ENCODE measurements at places on chromosomes 3 and 15. TPM values are rescaled to one million over a fixed set of nuclear protein-coding genes. Genes with fewer than 3 reads are reported as not detected.

GRCh38 chr3:37899101-37899707, 37.5 kb downstream of the CTDSPL start:
- DNase-seq = no peak

Gene GNAT1
- 0.91 TPM for total RNA-seq

Gene ERICH6
- not detected for total RNA-seq

DNA sequence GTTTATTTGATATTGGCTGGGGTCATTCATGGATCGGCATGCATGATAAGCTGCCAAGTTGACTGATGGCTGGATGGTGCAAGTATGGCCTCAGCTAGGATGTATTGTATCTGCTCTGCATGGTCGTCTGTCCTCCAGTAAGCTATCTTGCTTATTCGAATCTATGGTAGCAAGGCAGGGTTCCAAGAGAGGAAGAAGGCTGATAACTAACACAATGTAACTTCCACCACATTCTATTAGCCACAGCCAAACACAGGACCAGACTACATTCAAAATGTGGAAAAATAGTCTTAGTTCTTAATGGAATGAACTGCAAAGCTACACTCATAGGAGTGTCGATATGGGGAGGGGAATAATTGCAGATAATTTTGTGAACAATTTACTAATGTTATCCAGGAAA, 175.2 kb downstream of the ARPP21 start:
- DNase-seq = no peak

DNA sequence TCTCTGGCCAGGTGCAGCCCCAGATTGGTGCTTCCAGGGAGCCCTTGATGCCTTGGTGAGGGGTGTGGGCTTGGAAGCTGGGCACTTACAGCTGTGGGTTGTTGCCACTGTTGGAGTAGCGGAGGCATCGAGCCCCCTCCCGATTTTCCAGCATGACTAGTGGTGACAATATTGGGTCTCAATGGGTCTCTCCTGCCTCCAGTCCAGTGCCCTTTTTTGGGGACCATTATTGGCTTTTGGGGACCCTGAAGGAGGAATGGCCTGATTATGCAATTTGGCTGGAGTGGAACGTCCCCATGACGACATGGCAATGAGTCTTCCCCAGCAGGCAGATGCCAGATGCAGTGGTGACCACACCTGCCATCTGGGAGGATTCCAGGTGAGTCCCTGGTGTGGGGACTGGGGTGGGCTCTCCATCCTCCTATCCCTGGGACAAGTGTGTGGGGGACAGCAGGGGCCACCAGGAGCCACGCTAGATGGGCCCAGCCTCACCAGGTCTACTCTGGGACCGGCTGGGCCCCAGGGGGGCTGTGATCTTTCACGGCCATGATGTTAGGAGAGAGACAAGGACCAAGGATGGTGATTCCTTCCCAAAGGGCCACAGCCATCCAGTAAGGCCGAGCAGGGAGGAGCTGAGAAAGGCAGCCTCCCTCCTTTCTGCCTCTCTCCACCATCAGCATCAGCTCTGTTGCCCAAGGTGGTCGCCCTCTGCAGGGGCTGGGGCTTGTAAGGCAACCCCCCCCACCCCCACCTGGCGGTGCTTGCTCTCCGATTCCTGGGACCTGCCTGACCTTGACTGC, 196.8 kb downstream of the GOLGA6L6 start:
- no peak for DNase-seq

Gene MESP2
- total RNA-seq = not detected

Gene MST1R
- total RNA-seq = 6.5 TPM

DNA sequence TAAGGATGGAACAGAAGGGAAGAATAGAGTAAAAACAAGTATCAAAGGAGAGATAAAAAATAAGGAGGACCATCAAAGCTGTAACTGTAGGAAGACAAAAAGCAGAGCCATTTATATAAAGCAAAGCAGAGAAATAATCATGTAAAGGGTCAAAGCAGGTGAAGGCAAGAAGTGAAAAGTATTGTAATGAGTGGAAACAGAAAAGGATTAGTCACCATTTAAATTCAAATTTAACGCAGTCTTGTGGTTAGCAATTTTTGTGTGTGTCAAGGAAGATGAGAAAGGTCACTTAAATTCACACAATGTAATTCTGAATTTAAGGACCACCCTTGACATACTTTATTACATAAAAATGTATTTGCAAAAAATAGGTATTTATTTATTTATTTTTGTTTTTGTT, 567.8 kb downstream of the ROBO1 start:
- no peak for DNase-seq

DNA sequence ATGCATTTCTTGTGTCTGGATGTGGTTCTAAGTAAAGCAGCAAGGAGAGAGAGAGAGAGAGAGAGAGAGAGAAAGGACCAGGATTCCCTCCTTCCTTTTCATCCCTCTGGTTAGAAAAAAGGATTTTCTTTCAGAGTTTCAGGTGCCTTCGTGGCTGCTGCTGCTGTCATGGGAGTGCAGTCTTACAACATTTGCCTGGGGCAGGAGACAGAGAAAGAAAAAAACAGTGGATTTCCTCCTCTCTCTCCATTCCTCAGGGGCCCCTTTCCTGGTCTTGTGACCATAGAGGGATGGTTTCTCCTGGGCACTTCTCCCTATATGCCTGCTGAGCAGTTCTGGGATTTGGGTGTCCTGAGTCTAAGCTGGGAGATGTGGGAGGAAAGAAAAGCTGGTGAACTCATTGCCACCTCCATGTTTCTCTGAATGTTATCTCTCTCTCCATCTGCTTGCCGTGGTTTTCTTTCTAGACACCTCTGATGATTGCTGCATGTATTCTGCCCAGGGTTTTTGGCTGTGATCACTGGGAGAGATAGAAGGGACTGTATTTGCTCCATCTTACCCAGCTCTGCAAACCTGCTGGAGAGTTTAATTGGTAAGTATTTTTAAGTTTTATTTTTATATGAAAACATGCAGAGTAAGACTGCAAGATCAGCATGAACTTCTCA, 142.4 kb upstream of the RGMA start:
- DNase-seq = no peak

- no peak for DNase-seq
Measured at GRCh38 chr15:99961011-99961441, 227.8 kb upstream of the LYSMD4 start.

DNA sequence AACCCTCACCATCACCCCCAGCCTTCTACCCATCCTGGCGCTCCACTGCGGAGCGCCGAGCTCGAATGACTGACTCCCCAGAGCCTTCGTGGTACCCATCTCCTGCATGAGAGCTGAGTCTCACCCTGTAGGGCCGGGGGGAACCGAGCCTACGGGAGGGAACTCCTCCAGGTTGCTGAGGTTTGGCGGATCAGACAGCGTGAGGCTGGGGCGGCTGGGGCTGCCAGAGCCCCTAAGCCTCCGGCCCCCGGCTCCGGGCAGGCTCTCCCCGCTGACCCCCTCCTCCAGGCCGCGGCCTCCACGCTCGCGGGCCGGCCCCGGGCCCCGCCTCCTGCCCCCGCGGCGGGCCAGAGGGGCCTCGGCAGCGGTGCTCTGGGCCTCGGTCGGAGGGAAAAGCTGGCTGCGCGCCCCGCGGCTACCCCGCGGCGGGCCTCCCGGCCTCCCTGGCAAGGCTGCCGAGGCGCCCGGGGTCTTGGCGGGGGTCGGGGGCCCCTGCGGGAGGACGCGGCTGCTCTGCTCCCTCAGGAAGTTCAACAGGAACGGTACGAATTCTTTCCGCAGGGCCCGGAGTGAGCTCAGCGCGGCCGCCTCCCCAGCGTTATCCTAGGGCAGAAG, 643 bp downstream of the CDAN1 start:
- no peak for DNase-seq

DNA sequence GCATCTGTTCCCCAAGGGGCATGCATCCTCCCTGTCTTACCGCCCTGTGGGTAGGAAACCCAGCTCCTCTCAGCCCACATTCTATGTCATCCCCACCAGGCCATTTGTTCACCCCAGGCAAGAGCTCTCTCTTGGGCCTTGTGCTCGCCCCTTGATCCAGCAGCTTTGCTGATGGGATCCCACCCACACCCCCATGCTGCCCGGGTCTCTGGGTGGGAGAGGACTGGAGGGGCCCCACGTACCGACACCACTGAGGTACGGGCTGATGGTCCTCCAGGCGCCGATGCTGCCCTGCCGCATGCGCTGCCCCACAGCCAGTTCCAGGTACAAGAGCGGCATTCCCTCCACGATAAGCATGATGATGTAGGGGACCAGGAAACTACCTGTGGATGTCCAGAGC, 14.5 kb downstream of the SLC6A20 start:
- DNase-seq = no peak

GRCh38 chr15:100769975-100770340, 109.7 kb upstream of the ALDH1A3 start:
- no peak for DNase-seq

GRCh38 chr3:123552095-123552714, 32.6 kb downstream of the HACD2 start:
- no peak for DNase-seq

DNA sequence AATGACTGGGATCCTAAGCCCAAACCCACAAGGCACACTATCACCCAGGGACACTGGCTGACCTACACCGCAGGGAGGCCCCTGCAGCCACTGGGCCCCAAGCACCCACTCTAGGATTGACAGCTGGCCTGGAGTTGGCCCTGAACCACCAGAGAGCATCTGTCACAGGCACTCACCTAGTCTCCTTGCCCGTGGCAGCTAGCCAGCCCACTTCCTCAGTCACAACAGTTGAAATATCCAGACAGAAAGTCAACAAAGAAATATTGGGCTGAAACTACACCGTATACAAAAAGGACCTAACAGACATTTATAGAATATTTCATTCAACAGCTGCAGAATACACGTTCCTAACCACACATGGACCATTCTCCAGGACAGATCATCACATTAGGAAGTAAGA, 5.2 kb upstream of the SPINK8 start:
- no peak for DNase-seq

Gene CSTA
- total RNA-seq = not detected

DNA sequence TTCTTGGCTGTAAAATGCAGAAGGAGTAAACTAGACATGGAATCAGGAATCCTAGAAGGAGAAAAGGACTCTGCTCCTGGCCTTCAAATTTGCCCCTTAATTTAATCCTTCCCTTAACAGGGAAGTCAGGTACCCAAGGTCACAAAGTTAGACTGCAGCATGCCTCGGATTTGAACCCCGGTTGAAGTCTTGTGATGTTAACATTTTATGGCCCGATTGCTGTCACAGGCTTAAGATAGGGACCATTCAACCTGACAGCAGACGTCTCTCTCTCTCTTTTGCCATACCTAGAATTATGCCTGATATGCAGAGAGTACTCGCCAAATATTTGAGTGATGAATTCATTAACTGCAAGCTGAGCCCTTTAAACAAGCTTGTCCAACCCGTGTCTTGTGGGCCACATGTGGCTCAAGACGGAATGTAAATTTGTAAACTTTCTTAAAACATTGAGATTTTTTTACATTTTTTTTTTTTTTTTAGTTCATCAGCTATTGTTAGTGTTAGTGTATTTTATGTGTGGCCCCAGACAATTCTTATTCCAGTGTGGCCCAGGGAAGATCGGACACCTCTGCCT, 217.2 kb downstream of the THSD4 start:
- DNase-seq = no peak

DNA sequence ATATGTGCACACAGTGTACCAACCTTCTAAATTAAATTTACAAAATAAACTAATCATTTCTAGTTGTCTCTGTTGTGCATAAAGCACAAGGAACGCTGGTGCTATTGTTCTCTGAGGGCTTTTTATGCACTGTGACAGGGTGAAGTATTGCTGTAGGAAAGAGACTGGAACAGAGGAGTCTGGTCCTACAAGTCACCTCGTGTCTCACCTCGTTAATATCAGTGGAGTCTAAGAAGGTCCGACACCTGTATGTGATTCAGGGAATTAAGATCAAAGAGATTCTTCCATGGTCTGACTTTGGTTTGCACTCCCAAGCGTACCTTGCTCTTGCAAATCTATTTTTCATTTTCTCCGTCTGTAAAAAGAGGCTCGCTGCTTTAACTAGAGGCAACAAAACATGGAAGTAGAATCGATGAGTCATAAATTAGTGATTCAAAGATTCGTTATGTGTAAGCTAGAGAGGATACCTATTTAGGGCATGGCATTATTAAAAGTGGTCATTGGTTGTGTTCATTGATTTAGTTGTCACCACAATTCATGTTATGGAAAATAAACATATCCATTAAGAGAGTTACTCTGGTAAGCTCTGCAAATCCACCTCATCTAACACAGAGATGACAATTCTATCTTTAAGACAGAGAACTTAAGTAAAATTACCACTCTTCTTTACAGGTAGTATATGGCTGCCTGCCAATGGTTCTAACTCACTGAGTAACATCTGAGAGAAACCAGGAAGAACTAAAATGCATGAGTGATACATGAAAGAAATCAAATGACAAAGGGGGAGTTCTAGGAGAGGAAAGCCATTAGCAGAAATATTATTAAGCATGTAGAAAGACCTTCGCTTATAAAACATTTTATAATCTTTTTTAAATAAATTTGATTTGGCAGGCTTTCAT, 219.4 kb upstream of the GBE1 start:
- DNase-seq = no peak

Gene QRICH1
- 130 TPM for total RNA-seq

DNA sequence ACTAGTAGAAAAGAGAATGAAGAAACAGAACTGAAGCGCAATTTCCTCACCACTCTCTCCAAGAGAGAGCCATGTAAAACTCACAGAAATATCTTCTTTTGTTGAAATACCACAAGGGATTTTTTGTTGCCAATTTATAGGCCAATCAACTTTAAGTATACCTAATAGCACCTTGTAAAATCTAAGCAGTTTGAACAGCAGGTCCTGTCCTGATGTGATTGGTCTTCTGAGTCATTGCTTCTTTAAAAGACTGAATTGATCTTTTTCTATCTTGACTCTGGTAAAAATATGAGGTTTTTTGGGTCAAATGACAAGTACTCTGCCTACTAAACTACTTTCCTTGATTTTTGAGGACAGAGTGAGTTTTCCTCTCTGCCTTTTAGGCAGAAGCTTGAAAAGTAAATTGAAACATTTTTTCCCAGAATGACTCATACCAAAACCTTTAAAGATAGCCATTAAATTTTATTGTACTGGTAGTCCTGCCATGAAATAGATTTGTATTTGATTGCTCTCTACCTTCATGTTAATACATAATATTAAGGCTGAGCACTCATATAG, 343.9 kb upstream of the CBLB start:
- DNase-seq = no peak

DNA sequence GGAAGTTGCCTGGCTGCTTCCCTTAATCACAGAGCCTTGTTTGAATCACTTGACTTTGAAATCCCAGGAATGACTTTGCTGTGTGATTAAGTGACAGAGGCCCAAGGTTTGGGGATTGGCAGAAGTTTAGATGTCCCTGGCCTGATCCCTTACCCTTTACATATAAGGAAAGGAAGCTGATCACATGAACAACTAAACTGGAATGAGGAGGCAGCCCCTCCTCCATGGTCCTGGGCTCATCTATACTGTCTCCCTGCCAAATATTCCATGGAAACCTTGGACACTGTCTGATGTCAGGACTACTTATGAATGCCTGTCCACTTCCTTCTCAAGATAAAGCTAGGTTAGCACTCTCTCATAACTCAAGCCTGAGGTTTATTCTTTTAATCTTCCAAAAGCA, 181.3 kb upstream of the CTDSPL start:
- no peak for DNase-seq

All from progenitor cell of endocrine pancreas (in vitro differentiated cells).